HCT116 (cell line): ENCODE measurements at places on chromosomes 4 and X.

DNA sequence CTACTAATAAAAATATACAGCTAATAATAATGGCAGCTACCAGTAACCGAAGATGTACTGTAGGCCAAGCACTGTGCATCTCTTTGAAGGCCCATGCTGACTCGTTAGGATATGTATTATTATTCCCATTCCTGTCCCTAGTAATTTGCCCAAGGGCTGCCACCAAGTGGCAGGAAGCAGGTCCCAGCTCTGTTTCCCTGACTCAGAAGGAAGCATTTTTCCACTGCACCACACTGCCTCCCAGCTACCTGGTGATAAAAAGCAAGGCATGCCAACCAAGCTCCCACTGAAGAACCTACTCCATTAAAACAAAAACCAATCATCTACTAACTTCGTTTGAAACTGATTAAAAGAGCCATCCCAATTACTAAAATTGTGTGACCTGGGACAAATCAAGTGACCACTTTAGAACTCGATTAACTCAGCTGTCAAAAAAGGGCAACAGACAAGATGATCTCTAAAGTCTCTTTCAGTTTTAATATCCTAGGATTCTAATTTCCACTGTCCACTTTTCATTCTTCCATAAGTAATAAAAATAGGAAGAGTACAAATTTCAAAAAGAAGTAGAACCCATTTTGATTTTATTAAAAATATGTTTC, 24.3 kb upstream of the PGM2 start:
- peak; percentile 86 for DNase-seq

GRCh38 chrX:14015941-14016340, 13.8 kb downstream of the GEMIN8 start:
- no peak for DNase-seq

GRCh38 chr4:38089961-38090360, 129.8 kb downstream of the PTTG2 start:
- DNase-seq: no peak

GRCh38 chrX:46666831-46667230, 92.1 kb downstream of the SLC9A7 start:
- DNase-seq: no peak

DNA sequence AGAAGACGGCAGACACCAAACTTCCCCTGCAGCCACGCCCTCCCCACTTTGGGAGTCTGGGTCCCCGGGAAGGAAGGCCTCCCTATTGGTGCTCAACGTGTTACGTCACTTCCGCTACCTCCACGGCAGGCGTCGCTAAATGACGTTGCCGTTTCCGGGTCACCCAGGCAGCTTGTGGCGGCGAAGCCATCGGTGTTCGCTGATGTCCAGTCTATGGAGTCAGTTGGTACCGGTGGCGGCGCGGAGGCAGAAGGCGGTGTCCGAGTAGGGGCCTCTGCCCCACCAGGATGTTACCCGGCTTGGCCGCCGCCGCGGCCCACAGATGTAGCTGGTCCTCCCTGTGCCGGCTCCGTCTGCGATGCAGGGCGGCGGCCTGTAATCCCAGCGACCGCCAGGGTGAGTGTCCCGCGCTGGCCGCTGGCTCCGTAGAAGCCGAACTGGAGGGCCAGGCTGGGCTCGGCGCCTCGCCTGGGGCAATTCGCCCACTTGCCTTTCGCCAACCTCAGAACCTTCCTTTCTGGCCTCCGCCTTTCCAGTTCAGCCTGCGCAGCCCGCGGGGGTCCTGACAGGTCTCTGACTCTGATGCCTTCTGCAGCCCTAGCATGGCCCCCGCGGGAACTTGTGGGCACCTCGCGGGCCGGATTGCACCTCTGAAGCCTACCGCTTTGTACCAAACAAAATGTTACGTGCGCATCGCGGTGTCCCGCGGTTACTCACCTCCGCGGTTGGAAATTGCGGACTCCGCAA, at the start of gene SLC30A9:
SLC30A9 (plus strand) TSS at position 166 of the 747 bp plus-strand sequence; CDS start at position 288, 122 bp downstream.
- DNase-seq: peak; percentile 92
